Fibroblast of pulmonary artery (primary cell): ENCODE measurements at places on chromosomes 11 and 22.

DNA sequence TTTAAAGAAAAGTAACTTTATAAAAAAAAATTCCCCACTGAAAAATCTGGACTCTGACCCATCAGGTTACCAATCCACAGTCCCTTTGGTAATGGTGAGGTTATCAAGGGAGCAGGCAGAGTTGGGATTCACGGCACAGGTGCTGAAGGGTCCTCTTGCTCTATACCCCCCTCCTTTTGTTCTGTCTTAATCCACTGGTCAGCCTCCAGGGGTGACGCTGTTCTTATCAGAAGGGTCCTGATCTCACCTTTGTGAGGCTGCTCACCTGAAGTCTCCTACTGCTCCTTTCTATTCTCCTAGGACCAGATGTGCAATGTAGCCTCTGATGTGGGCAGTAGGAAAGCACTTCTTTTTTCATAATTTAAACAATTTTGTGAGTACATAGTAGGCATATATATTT, 80.6 kb upstream of the E2F8 start:
- DNase-seq: no peak

GRCh38 chr11:68014947-68015447, 4.9 kb downstream of the ALDH3B1 start:
- no peak for DNase-seq

DNA sequence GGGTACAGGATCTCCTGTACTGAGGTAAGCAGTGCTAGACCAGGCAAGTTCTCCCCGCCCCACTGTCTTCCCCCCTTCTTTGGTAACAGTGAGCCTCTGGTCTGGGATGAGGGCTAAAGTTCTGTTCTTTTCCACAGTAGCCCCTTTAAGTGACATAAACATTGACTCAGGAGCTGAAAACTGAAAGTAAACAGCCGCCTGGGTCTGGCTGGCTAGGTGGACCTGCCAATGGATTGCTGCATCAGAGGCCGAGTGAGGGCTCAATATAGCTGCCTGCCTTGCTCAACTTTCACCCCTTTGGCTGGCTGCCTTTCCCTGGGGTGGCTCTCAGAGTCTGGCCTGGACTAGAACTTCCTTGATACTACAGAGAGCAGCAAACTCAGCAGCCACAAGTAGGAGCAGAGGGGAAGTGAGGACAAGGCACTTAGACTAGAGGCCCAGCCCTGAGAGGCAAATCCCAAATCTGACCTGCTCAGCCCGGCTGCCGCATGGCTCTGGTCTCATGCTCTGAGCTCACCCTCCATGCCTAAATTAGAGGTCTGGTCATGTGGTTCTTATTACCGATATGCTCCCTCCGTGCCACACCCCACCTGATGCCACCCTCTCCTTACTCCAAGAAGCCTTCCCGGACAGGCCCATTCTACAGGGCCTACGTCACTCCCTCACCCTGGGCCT, 9.6 kb upstream of the UCP3 start:
- DNase-seq: peak; percentile 91

DNA sequence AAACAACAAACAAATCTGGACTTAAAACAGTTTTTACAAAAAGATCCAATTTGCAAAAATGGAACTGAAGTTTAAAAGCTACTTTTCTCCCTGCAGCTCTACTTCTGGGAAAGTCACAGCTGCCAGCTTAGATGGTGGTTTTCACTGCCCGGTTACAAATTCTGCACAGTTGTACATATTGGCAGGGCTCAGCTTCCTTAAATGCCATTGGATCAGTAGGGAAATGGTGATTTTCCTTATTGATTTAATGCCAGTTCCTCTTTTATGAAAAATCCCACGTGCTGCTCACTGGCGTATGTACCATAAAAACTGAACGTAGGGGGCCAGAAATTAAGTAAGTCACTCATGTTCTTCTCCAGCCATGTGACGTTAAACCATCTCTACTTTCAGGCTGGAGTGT, 22.8 kb downstream of the GRAP2 start:
- no peak for DNase-seq

GRCh38 chr11:67275606-67276409, 9.5 kb downstream of the GRK2 start:
- no peak for DNase-seq

DNA sequence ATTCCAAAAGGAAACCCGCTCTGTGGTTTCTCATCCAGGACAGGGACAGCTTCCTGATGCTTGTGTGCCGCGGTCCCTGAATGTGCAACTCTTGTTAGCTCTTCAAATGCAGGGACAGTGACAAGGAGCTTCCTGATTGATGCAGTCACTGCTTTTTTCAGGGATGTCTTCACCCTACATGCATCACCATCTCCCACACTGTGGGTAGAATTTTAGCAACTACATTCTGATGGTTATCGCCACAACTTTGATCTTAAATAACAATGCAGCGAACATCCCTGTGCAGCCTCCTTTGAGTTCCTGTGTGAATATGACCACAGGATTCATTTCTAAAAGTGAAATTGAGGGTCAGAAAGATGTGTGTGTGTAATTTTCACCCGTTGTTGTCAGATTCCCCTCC, 115.0 kb downstream of the GGTLC2 start:
- no peak for DNase-seq

GRCh38 chr11:114295676-114296604, at the start of gene NNMT:
NNMT (plus strand) TSS chr11:114296399; CDS start chr11:114296557, 158 bp downstream.
- DNase-seq: peak; percentile 99

- peak; percentile 15 for DNase-seq
Observed at GRCh38 chr11:95241681-95242081, 10.7 kb upstream of the SESN3 start.

GRCh38 chr11:132686886-132687285, 845.4 kb downstream of the OPCML start:
- DNase-seq: peak; percentile 12

DNA sequence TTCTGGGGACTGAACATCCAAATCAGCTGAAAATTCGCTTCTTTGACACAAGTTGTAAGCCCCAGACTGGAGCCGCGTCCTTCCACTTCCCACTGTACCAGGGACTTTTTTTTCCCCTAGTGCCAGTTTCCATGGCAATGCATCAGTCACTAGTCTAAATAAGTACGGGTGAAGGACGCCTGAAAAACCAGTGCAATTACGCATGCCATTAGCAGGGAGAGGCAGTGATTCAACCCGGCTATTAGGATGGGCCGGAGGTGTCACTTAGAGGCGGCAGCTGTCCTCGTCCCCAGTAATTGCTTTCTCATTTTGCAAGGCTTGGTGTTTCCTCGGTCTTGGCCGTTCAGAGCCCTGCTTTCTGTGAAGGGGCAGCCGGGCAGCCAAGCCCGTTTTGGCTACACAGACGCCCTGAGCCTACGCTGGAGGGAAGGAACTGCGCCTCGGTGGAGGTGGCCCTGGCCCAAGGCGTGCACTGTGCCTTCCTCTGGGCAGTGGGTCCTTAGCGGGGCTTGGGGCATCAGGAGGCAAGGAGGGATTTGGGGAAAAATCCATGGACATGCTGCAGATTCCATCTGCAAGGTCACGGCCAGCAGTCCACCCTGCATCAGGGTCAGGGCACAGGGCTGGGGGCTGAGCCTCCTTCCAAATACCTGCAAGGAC, 319.7 kb downstream of the CTTN start:
- DNase-seq: no peak

GRCh38 chr22:42553475-42554361, at the start of gene SERHL2:
SERHL2 (plus strand) TSS chr22:42553956; CDS start chr22:42554021, 65 bp downstream.
- peak; percentile 71 for DNase-seq

- DNase-seq: no peak
Observed at GRCh38 chr11:17550450-17551346, 3.6 kb downstream of the OTOG start.

DNA sequence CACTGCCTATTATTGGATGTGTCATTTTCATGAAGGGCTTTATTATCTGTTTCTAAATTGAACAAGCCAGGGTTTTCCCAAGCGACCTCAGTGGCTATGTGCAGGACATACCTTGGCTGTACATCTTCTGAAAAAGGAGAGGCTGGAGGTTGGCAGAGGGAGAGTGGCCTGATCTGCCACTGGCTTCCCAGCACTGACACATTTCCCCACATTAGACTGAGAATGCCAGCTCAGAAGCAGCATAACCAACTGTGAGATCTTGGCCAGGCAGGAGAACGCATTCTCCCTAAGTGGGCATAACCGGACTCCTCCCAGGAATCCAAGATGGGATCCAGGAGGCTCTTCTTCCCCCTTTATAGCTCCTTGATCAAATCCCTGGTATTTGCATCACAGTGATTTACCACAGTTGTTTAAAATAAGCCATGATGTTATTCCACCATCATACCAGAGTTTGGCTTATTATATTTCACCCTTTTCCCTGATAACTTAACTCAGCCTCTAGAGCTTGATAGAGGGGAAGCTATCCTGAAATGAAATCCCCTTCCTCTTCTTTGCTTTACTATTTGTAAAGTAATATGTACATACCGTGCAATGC, 33.8 kb downstream of the AMOTL1 start:
- DNase-seq: no peak

GRCh38 chr22:49977578-49977977, 17.0 kb downstream of the PIM3 start:
- no peak for DNase-seq

DNA sequence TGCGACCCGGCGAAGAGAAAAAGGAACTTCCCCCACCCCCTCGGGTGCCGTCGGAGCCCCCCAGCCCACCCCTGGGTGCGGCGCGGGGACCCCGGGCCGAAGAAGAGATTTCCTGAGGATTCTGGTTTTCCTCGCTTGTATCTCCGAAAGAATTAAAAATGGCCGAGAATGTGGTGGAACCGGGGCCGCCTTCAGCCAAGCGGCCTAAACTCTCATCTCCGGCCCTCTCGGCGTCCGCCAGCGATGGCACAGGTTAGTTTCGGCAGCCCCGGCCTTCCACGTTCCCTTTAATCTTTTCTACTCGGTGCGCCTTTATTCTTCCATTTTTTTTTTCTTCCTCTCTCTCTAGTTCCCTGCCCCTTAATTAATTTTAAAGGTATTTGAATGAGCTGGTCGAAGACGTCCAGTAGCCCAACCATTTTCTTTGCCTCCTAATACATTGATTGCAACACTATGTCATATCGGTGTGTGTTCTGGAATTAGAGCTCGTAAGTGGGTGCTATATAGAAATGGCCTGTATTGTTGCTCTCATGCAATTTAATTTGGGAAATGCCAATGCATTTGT, 537 bp downstream of the EP300 start:
- peak; percentile 41 for DNase-seq

DNA sequence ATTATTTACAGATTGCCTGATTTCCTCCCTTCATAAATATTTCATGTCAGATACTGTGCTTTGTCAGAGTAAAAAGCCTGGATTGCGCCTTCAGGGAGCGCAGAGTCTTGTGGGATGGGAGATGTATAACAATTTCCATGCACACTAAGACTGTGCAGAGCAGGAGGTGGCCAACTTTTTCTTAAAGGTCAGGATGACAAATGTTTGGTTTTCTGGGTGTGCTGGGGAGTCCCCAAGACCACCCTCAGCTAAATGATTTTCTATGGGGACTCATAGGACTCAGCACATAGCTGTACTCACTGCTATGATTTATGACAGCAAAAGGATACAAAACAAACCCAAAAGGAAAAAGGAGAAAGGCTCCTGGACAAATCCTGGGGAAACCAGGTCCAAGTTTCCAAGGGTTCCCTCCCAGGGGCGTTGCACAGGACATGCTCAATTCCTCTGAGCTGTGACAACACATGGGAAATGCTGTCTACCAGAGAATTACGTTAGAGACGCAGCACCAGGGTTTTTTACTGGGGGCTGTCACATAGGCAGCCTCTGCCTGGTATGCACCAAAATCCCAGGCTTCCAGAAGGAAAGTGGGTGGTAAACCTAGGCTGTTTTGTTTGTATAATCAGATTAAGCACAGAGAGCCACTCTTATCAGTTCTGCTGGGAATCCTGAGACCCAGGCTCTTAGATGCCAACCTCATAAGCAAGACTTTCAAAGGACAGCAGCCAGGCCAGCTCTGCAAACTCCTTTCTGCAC, 59.1 kb downstream of the CSNK2A3 start:
- no peak for DNase-seq

DNA sequence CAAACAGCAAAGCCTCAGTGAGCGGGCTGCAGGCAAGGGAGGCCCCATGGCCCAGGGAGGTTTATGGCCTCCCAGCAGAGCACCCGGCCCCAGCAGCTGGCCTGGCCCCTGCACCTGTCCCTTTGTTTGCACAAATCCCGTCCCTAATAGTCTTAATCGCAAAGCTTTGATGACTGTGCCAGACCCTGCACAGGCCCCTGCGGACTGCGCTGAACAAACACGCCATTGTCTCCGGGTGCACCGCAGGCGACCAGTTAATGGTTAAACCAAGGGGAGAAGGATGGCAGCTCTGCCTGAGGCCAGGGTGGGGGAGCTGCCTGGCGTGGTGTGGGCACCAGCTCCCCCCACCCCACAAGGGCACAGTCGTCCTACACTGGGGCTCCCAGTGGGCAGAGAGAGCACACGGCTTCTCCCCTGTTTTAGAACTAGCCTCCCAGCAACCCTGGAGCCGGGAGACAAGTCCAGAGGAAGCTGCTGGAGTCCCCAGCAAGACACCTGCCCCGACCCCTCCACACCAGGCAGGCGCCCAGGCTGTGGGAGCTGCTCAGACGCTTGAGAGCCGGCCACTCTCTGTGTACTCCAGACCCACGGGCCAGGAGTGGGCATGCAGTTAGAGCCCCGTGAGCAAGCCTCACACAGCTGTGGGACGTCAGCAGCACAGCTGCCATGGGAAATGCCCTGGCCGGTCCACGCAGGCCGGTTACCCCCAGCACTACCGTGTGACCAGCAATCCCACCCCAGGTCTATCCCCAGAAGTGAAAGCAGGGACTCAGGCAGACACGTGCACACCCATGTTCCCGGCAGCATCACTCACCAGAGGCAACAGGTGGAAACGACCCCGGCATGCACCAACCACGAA, 39.7 kb upstream of the TH start:
- DNase-seq: no peak
